ENCODE measurements at places on chromosomes 5 and 9. TPM values are rescaled to one million over a fixed set of nuclear protein-coding genes. Genes with fewer than 3 reads are reported as not detected.

The AQP3 gene
- 24.1 TPM for total RNA-seq

DNA sequence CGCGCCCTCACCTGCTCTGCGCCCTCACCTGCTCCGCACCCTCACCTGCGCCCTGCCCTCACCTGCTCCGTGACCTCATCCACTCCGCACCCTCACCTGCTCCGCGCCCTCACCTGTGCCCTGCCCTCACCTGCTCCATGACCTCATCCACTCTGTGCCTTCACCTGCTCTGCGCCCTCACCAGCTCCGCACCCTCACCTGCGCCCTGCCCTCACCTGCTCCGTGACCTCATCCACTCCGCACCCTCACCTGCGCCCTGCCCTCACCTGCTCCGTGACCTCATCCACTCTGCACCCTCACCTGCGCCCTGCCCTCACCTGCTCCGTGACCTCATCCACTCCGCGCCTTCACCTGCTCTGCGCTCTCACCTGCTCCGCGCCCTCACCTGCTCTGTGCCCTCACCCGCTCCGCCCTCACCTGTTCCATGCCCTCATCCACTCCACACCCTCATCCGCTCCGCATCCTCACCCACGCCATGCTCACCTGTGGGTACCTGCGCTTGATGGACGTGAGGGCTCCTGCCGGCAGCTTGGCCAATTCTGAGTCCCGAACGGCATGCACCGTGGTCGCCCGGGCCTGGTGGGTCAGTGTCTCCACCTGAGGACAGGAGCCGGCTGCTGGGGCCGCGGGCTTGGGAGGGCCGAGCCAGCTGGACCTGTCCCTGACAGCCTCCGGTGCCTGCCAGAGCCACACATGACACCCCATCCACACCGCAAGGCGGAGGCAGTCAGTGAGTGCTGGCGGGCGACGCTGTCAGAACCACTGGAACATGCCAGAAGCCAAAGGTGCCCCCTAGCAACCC, 35.6 kb upstream of the NSMF start:
- DNase-seq, result no peak
- H3K4me3 ChIP-seq, result no peak overlapping the region
- no peaks in the 10 kb centered on the region for H3K4me1 ChIP-seq
- H3K36me3 ChIP-seq, result no peaks in the 10 kb centered on the region
- H3K27me3 ChIP-seq, result no peaks in the 10 kb centered on the region

DNA sequence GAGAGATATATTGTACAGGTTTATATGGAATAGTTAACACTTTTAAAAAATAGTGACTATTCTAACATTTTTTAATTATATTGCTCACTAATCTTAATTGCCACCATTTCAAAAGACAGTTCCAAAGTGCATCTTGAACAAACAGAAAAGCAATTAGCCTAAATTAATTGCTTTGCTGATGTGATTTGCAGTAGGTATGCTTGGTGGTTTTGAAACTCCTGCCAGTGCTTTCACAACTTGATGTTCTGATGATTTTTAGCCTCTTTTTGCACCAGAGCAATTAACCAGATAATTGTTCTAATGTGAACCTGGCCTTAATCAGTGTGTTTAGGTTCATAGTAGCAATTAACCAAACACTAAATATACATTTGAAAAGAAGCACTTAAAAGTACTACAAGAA, 207.6 kb downstream of the FBXL17 start:
- H3K4me1 ChIP-seq, result no peaks in the 10 kb centered on the region
- no peaks in the 10 kb centered on the region for H3K27me3 ChIP-seq
- no peak overlapping the region for H3K27ac ChIP-seq
- DNase-seq, result no peak

- H3K27me3 ChIP-seq, result no peaks in the 10 kb centered on the region
- H3K4me1 ChIP-seq, result 0 out of 2 replicates have a peak, but pooled peaks cover 3% of the 10 kb centered on the region
- no peak for DNase-seq
- H3K36me3 ChIP-seq, result no peaks in the 10 kb centered on the region
- H3K4me3 ChIP-seq, result no peak overlapping the region
These were observed 22.0 kb upstream of the AK3 start for GRCh38 chr9:4762886-4763541.

DNA sequence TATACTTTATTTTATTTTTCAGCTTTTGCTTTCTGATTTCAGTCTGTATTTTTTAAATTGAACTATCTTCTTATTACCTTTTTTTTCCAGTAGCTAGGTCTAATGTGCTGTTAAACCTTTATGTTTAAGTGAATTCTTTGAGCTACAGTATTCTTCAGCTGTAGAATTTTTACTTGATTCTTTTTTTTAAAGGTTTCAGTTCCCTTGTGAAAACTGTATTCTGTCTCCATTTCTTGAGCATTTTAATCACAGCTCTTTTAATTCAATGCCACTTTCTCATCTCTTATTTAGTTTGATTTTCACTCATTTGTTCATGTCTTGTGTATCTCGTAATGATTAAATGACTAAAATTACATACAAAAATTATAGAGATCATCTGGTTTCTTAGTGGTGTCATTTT, 233.8 kb downstream of the MTRR start:
- H3K27me3 ChIP-seq, result no peaks in the 10 kb centered on the region
- H3K27ac ChIP-seq, result no peak overlapping the region
- no peak overlapping the region for H3K4me3 ChIP-seq
- no peaks in the 10 kb centered on the region for H3K36me3 ChIP-seq
- no peaks in the 10 kb centered on the region for H3K4me1 ChIP-seq

DNA sequence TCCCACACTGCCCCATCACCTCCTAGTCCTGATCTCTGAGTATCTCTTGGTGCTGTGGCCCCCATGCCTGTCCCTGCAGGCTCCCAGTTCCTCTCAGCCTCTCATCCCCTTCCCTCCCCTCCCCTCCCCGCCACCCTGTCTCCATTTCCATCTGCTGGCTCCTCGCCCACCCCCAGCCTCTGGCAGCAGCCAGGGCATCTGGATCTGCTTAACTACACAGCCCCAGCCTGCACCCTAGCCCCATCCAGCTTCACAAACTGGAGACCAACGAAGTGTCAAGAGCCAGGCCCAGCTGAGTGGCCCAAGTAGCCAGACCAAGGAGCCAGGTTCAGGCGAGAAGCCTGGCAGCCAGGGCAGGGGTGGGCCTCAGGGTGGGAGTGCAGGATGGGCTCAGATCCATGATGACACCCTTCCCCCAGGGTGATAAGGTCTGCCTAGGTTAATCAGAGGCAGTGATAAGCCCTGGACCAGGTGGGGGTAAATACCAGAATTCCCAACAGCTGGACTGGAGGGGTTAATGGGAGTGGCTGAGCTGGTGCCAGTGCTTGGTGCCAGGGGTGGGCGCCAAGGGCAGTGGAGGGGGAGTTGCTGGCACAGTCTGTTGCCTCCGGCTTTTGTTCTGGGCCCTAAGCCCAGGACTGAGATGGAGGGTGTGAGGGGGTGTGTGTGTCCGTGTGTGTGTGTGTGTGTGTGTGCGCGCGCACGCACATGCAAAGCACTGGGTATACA, 2.5 kb downstream of the IL11RA start:
- H3K4me3 ChIP-seq, result no peak overlapping the region
- H3K4me1 ChIP-seq, result peaks cover 23% of the 10 kb centered on the region
- no peaks in the 10 kb centered on the region for H3K27me3 ChIP-seq
- no peaks in the 10 kb centered on the region for H3K36me3 ChIP-seq
- no peak overlapping the region for H3K27ac ChIP-seq
- no peak for DNase-seq

Measured in Caco-2 (cell line).